ENCODE measurements at places on chromosomes 12 and 14.

GRCh38 chr14:24196071-24197055 lies 1.1 kb upstream of the TM9SF1 start:
- DNase-seq, result no peak

DNA sequence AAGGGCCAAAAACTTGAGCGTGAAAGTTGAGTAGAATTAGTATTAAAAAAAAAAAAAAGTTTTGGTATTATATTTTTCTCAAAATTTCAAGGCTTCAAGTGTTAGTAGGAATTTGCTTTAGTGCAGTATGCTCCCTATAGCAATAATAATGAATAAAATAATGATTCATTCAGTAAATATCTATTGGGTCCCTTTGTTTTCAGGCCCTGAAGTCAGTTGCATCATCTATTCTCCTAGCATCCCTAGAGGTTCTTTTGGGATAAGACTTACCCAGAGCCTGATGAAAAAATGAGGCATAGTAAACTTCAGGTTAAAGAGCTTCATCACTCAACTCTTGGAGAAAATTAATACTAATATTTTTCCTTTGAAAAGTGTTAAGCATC lies 1.1 kb downstream of the KMT5A start:
- no peak for DNase-seq

GRCh38 chr12:88325816-88326189 lies 183.7 kb downstream of the TMTC3 start:
- no peak for DNase-seq

- DNase-seq, result no peak
Measured at GRCh38 chr14:57831981-57832380, 33.9 kb downstream of the SLC35F4 start.
